Posterior vena cava (tissue), 2 donors: ENCODE measurements at places on chromosomes 7 and 10. TPM values are rescaled to one million over a fixed set of nuclear protein-coding genes. Genes with fewer than 3 reads are reported as not detected.

The CEP55 gene
- total RNA-seq = 1.1 TPM

The OR9A2 gene
- not detected for total RNA-seq

The MRPL32 gene
- 32.7 TPM for total RNA-seq

The NPY4R gene
- not detected for total RNA-seq

The GRID2IP gene
- not detected for total RNA-seq

The PRSS37 gene
- not detected for total RNA-seq

The HOXA13 gene
- not detected for total RNA-seq

The HPS1 gene
- total RNA-seq = 53.2 TPM

The DNAJB6 gene
- total RNA-seq = 105 TPM

The SCIN gene
- 0.79 TPM for total RNA-seq

DNA sequence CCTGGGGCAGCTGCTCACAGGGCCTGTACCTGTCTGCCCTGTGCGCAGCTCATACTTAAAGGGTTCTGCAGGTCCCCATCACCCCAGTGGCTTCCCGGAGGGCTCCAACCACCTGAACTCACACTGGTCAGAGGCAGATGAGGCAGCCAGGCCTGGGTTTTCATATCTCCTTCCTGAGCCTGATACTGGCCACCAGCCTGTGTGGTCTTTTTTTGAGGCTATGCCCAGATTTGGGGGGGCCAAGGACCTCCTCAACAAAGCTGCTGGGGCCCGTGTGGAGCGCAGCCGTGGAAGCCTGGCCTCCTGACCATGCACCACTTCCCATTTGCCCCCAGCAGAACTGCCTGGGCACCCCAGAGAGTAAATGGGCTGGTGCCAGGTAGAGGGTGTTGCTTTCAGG lies 25.7 kb downstream of the PNLIPRP2 start:
- no peak for DNase-seq

DNA sequence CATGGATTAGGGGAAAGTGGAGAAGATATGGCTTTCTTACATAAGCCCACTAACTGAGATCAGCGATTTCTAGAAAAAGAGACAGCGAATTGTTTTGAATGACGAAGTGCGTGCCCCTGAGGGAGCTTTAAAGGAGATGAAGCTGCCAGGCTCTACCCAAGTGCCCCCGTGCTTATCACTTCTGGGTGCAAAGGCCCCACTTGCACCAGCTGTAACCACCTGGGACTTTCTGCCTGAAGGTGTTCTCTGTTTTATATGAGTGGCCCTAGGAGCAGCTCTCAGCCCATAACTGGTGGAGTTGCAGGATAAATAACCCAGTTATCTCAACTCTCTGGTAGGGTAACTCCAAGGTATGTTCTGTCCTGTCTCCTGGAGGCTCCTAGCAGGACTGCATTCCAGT lies 20.4 kb upstream of the CARD11 start:
- no peak for DNase-seq

DNA sequence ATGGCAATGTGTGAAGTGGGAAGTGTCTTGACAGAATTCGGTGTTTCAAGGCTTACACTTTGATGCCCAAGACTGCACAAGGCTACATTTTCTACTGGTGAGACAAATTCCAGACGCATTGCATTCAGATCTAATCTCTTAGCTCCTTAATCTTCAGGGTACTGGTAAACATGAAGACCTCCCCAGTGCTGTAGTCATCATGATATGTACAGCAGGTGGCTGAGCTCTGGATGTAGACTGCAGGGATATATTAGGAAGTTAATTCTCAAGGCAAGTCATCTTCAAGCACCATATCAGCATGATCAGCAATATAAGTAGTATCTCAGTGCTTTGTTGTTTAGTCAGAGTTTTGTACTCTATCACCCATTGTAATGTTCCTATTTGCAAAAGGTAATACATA lies 61.8 kb downstream of the IKZF1 start:
- no peak for DNase-seq

DNA sequence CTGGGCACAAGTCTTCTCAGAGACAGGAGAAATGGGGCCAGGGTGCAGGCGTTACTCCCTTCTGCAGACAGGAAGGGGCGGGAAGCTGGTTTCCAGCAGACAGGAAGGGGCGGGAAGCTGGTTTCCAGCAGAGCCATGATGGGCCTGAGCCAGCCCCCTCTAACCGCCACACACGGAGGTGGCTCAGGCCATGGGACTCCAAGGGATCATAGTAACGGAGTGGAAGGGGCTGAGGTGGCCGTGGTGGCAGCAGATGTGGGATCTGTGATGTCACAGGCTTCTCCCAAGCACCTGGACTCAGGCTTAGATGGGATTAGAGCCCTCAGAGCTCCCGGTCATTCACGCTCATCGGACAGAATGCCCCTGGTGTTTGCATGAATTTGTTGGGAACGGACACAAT lies 177.8 kb downstream of the USP6NL start:
- DNase-seq = no peak

GRCh38 chr10:97399843-97400545 lies 1.1 kb downstream of the RRP12 start:
- DNase-seq = peak; percentile 83

- DNase-seq = peak; percentile 38
These were observed 227.4 kb upstream of the PPP2R2D start for GRCh38 chr10:131673396-131673795.

DNA sequence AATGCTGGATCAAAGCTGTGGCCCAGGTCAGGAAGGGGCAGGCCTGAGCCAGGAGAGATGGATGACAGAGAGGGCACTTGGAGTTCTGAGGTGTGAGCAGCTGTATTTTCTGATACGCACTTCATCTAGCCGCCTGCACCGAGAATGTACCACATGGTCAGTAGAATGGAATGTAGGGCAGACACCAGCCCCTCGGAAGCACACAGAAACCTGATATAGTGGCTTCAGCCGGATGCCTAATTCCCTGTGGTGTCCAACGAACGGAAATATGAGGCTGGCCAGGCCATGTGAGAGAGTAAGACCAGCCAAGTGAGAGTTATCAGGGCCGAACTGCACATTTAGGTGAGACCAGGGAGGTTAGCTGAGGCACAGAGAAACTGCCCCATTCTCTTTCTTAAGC lies 46.7 kb upstream of the PLCE1 start:
- DNase-seq = no peak

DNA sequence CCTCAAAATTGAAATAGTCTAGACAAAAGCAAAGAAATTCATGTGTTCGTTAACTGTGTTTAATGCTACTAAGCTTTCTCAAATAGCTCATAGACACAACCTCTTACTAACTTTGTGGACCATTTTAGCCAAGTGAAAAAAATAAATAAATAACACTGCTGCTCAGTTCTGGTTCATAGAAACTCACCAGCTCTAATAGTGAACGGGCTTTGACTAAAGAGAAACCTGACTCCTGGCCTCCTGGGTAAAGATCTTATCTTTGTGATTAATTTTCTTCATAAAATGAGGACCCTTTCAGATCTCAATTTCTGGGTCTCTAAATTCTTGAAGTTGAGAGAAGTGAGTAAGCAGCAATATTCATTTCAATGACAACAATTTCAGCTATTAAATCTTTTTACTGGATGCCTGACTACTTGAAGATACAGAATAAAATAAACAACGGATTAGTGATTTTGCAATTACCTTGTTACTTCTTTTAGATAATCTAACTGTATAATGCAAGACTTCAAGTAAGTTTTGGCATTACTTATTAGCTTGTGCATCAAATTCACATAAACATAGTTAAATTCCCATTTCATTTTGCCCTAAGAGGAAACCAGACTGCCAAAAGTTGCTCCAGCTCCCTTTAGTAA lies 3.1 kb downstream of the CADPS2 start:
- no peak for DNase-seq

DNA sequence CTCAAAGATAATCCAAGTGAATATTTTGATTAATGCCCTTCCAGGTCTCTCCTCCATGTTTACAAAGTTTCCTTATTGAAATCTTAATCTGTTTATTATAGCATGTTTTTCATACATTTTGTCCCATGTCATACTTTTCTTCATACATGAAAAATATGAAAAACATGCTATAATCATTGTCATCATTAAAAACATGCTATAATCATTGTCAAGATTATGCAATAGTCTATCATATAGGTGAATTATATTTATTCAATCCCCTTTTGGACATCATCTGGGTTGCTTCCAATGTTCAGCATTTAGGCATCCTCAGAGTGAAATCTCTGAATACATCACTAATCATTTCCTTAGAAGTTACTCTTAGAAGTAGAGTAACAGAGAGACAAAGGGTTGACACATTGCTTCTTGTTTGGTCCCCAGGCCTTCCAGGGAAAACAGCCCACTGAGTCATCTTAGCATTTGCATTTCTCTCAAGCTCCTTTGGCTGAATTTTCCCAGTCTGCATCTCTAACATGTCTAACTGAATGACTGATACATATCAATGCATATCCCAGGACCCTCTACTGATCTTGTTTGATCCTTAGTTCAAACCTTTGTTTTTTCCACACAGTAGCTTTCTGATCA lies 87.0 kb downstream of the SGMS1 start:
- DNase-seq = no peak

GRCh38 chr7:47211519-47211973 lies 370.4 kb downstream of the TNS3 start:
- no peak for DNase-seq

DNA sequence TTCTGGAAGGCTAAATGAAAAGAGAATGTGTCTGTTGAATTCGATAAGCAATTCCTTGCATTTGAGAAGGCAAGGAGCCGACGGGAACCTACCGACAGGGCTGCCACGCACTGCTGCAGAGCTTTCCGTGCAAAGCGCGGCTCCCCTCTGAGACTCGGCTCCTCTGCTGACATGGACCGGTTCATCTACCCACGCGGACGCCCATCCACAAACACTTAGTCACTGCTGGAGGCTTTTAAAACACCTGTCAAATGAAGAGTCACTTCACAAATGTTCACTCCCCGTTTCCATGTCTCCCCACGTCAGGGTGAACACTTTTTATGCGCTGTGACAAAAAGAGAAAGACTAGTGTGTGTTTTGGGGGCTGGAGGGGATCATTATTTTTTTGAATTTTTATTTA lies 32.0 kb downstream of the AMZ1 start:
- no peak for DNase-seq

DNA sequence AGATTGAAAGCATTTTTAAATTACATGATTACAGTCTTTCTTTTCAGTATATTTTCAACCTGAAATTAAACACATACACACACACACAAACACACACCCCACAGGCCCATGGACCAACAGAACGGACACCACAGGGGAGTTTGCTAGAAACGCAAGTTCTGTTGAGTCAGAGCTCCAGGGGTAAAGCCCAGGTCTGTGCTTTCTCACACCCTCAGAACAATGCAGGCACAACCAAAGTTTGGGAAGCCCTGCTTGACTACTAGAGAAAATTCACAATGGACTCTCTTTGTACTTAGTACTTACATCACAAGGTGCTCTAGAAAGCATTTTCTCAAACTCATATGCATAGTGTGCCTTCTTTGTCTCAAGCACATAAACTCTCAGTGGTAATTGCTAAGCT lies 704.0 kb upstream of the IGFBP3 start:
- DNase-seq = no peak

DNA sequence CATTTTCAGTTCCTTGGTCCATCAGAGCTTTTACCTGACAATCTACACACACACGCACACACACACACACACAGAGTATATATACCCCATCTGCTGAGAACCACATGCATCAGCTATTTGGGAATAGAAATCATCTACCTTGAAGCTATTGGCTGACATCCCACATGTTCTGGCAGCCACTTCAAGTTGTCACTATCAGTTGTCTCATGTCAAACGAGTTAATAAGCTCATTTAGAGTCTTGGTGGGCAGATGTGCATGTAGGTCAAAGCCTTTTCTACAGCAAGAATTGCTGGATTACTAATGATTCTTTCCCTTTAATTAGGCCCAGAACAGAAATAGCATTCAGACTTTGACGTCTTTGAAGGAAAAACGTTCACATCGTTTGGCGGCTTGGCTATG lies 36.8 kb downstream of the COL28A1 start:
- no peak for DNase-seq

GRCh38 chr7:100752994-100753393 lies 19.6 kb downstream of the ZAN start:
- DNase-seq = no peak

DNA sequence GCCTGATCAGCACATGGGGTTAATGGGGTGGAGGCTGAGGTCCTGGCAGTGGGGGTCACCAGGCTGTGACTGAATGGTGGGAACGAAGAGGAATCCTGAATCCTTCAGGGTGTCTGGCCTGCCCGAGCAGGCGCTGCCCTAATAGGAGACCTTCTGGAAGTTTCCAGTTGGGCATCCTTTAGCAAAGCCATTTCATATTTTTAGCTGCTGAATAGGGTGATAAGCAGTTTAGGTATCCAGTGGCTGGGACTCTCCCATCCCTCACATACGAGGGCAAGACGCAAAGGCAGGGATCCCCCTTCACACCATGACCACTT lies 159.3 kb downstream of the SH3PXD2A start:
- no peak for DNase-seq

DNA sequence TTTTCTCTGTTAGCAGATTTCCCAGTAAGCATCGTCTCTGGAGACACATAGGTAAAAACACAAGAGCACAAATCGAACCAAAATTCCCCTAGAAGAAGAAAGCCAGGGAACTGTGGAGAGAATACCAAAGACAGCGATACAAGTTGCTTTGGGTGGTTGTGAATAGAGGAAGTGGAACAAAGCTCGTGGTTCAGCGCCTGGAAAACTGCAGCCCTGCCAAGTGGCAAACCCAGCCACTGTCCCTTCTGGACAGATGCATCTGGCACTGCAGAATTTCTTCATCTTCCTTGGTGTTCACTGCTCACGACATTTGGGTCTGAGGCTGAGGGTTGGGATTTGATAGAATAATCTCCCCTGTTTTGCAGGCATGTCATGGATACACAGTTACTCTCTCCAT lies 733.8 kb downstream of the PARD3 start:
- DNase-seq = no peak

DNA sequence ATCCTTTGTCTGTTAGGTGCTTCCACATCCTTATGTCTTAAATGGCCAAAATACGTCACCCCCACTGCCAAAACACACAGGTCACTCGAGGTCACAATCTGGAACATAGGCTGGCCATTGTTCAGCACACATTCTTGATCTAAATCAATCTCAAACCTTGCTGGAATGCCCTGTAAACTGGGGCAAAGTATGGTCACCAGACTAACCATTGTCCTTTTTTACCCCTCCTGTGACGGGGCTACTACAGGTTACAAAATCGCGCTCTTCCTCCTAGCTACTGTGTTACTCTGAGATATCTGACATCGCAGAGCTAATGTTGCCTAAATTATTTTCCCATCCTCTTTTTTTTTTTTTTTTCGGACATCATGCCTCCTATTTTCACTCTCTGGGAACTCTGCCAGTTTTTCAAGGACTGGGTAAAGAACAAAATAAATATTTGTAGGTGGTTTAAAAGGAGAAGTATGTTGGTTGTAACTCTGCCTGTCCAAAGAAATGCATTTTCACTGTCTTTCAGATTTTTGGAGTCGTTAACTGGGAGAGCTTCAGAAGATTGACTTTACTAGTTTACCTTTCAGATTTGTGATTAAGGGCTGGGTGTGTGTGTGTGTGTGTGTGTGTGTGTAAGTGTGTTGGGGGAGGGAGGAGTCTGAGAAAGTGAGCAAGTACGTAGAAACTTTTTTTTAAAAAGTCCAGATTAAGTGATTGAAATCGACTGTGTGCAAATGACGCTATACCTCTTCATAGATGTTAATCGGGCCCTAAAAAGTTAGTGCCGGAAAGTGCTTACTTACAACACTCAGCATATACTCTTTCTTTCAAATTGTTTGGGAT lies 942 bp upstream of the KIAA1217 start:
- DNase-seq = no peak
